ENCODE measurements at places on chromosomes 3 and 15.
A peak's percentile ranks its signal among the peaks of the same experiment; 100 is the strongest.

- DNase-seq = no peak
Measured at GRCh38 chr3:147397155-147397874, 9.0 kb downstream of the ZIC4 start.

GRCh38 chr15:89907289-89907688 is 5.5 kb downstream of the ARPIN start:
- no peak for DNase-seq

- no peak for DNase-seq
Measured at GRCh38 chr3:40337136-40338108, 27.9 kb downstream of the EIF1B start.

GRCh38 chr15:72271221-72271620 is 1.1 kb downstream of the PARP6 start:
- DNase-seq = no peak

DNA sequence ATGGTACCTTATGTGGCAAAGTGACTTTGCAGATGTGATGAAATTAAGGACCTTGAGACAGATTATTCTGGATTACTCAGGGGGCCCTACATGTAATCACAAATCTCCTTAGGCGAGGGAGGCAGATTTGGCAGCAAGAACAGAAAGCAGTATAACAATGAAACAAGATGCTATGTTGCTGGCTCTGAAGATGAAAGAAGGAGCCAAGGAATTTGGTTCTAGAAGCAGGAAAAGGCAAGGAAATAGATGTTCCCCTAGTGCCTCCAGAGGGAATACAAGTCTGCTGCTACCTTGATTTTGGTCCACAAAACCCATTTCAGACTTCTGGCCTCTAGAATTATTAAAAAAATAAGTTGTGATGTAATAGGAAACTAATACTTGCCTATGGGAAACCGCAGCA is 64.5 kb downstream of the PIK3R4 start:
- no peak for DNase-seq

GRCh38 chr3:43048470-43048869 is 57.4 kb downstream of the POMGNT2 start:
- no peak for DNase-seq

- no peak for DNase-seq
Measured at GRCh38 chr3:143016321-143016972, 15.1 kb downstream of the U2SURP start.

GRCh38 chr15:70259028-70259424 is 161.3 kb upstream of the TLE3 start:
- peak; percentile 29 for DNase-seq

DNA sequence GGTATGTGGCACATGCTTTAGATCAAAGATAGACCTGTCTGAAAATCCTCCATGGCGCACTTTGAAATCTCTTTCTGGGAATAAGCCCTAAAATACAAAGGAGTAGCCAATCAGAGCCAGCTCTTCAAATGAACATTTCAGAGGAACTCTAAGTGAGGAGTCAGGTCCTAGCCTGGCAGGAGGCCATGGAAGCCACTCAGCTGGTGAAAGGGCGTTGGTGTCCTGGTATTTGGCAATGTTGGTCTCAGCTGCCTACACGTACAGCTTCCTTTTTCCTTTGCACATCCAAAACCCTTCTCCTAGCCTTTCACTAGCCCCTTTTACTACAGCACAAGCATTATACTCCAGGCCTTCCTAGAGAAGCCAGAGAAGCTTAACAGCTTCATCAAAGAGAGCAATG is 5.5 kb downstream of the WDR73 start:
- no peak for DNase-seq

- no peak for DNase-seq
Measured at GRCh38 chr15:50138391-50138790, 19.4 kb upstream of the ATP8B4 start.

DNA sequence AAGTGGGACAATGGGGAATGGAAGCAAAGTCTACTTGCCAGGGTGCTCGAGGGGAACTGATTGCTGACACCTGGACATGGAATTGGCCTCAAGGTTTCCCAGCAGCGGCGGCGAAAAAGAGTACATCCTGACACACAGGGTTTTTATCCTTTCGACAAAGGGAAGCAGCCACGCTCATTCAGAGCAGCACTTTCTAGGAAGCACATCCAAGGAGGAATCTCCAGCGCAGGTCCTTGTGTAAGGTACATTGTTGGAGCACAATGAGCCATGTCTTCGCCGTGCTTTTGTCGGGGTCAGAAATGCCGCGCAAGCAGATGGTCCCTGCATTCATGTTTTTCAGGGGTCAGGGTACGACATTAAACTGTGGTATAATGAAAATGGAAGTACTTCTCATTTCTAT is 16.8 kb downstream of the CACNA1D start:
- no peak for DNase-seq
